ENCODE measurements at places on chromosomes 2 and 18. TPM values are rescaled to one million over a fixed set of nuclear protein-coding genes. Genes with fewer than 3 reads are reported as not detected.

The PROKR1 gene
- total RNA-seq: not detected

The UGT1A8 gene
- not detected for total RNA-seq

GRCh38 chr2:27771202-27771547 lies 344 bp upstream of the MRPL33 start:
- H3K4me1 ChIP-seq: no peaks in the 10 kb centered on the region
- H3K27ac ChIP-seq: peak overlapping the region; percentile 86
- no peak for DNase-seq
- no peaks in the 10 kb centered on the region for H3K27me3 ChIP-seq

The TCF23 gene
- not detected for total RNA-seq

DNA sequence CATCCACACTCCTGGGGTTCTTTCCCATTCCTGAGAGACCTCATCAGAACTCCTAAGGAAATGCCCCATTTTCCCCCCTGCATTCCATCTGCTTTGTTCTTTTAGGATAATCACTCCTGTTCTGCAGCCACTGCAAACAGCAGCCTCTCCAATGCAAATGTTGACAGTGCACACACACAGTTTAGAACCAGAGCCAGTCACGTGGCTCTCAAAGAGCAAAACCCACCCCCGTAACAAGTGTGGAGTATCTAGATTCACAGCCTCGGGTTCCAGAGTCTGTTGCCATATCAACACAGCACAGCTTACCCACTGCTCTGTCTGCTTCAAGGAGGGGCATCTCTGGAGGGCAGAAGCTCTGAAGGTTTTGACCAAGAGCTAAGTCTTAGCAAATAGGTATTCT lies 180.0 kb downstream of the NAPG start:
- no peak overlapping the region for H3K4me3 ChIP-seq
- H3K36me3 ChIP-seq: no peaks in the 10 kb centered on the region
- no peak for DNase-seq
- no peaks in the 10 kb centered on the region for H3K27me3 ChIP-seq
- H3K27ac ChIP-seq: no peak overlapping the region

The COLEC11 gene
- total RNA-seq: 0.83 TPM

- no peaks in the 10 kb centered on the region for H3K27me3 ChIP-seq
- peaks cover 18% of the 10 kb centered on the region for H3K4me1 ChIP-seq
- no peaks in the 10 kb centered on the region for H3K36me3 ChIP-seq
- peak; percentile 83 for DNase-seq
These were observed 38.7 kb upstream of the GLS start for GRCh38 chr2:190841707-190842505.

The CD8B2 gene
- total RNA-seq: not detected

Data from fibroblast of lung (primary cell).